ENCODE measurements at places on chromosomes 1 and 21.

- DNase-seq = peak; percentile 67
Observed at GRCh38 chr21:43362321-43362791, 64.6 kb downstream of the SIK1 start.

GRCh38 chr1:43511394-43511793 lies 19.3 kb upstream of the PTPRF start:
- DNase-seq = no peak

GRCh38 chr1:4710592-4711415 lies 56.4 kb downstream of the AJAP1 start:
- no peak for DNase-seq

- DNase-seq = no peak
Observed at GRCh38 chr1:94117259-94117851, 3.6 kb downstream of the ABCA4 start.

DNA sequence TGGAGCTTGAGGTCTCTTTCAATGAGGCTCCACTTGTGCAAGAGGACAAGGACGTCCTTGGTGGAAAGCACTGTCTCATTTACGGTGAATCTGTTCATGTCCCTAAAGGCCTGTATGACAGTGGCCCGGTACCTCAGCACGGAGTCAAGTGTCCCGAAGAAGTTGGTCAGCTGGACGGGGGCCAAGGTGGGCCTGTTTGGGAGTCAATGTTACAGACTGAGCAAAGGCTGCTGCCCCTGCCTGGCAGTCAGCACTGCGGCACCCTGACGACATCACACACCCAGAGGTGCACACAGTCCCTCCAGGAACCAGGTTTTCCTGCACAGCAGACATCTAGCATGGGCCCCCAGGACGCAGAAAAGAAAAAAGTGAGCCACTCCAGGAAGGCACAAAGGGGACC lies 19.1 kb downstream of the MRAP start:
- no peak for DNase-seq

DNA sequence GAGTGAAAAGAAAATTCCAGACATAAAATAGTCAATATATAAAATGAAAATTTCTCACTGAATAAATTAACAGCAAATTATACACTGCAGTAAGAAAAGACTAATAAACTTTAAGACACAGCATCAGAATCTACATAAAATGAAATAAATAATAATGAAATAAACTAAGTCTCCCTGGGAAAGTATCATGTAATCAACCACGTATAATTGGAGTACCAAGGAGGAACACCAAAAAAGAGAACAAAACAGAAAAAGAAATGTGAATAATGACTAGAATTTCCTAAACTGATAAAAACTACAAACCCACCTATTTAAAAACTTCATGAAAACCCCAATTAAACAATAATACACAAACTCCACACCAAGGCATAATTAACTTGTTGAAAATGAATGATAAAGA lies 43.6 kb downstream of the SASS6 start:
- no peak for DNase-seq

GRCh38 chr1:194787001-194787400 lies 1600.6 kb upstream of the B3GALT2 start:
- DNase-seq = no peak

DNA sequence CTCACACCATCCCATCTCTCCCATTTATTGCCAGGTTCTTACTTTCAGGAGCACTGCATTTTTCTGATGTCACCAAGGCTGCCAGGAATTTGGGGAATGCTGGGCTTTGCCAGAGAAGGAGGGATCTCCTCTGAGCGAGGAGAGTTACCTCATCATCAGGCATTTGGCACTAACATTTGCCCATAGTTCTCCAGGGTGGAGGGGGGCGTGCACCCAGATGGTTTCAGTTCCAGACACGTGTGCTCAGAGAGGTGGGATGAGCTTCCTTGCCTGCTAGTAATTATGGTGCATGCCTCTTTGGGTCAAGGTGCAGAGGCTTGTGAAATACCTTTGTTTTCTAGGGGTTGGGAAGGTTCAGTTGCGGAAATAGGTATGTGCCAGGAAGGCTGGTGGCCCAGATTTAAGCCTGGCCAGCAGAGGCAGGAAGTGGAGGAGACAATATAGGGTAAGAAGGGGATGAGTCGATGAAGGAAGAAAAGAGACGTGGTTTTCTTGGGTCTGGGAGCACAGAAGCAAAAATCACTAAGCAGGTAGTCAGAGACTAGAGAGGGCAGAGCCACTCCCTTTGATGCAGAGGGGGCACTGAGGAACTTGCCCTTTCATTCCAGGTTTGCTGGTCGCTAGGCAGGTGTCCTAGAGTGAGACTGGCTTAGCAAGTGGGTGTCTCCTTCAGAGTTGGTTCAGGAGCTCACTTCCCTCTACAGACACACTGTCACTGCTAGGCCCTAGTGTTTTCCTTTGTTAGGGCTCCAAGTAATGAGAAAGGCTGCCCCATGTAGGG lies 7.2 kb downstream of the TUFT1 start:
- no peak for DNase-seq

DNA sequence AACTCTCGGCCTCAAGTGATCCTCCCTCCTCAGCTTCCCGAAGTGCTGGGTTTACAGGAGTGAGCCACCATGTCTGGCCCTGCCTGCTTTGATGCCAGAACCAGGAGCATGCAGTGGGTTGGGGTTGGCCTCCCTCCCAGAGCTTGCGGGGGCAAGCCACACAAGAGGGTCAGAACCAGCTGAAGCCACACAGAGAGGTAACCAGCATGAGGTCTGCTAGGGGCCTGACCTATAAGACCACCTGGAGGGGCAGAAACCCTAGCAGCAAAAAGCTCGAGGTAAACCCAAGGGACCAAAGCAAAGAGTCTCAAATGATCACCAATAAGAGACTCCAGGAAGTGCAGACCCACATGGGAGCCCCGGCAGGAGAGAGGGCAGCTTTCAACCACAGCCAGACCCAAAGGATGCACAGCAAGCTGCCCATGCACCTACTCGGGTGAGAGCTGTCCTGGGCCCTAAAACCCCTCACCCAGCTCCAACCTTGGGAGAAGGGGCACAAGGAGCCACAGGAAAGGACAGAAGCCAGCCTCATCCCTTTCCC lies 81.2 kb downstream of the TOMM20 start:
- no peak for DNase-seq

DNA sequence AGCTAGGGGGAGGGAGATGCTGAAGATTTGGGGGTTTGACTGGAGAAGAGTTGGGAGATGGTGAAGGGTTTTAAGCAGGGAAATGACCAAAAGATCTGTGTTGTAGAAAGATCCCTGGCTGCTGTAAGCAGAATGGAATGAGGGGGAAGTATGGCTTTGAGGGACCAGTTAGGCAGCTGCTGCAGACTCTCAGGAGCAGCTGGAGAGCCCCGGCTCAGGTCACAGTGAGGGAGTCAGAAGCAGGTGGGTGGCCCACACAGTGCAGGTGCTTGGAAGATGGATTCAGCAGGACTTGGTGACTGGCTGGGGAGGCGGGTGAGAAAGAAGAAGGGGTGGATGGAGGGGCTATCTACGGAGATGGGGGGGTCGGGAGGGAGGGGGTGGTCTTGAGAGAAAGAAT lies 35.7 kb downstream of the EDN2 start:
- DNase-seq = no peak

- no peak for DNase-seq
Observed at GRCh38 chr1:67674260-67675011, 10.6 kb upstream of the GADD45A start.

GRCh38 chr1:167720965-167721616 lies 691 bp upstream of the MPZL1 start:
- DNase-seq = no peak

GRCh38 chr1:6724517-6725141 lies 23.0 kb upstream of the DNAJC11 start:
- DNase-seq = no peak

DNA sequence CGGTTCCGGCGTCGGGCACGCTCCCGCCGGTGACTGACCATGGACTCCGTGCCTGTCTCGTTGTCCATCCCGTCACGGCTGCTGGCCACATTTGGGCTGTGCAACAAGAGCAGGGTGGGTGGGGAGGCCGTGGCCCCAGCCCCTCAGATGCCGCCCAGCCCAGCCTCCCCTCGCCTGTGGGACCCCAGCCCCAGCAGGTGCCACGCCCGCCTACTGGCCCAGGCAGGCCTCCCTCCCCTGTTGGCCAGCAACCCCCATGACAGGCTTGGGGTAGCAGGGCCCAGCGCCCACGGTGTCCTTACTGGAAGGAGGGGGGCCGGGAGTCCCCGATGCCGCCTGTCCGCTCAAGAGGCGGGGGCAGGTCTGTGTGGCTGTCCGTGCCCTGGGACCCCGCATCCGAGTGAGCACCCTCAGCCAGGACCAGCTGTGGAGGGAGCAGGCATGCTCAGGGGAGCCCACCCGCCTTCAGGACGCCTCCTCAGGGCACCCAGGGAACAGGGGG lies 7.1 kb downstream of the DVL1 start:
- no peak for DNase-seq

DNA sequence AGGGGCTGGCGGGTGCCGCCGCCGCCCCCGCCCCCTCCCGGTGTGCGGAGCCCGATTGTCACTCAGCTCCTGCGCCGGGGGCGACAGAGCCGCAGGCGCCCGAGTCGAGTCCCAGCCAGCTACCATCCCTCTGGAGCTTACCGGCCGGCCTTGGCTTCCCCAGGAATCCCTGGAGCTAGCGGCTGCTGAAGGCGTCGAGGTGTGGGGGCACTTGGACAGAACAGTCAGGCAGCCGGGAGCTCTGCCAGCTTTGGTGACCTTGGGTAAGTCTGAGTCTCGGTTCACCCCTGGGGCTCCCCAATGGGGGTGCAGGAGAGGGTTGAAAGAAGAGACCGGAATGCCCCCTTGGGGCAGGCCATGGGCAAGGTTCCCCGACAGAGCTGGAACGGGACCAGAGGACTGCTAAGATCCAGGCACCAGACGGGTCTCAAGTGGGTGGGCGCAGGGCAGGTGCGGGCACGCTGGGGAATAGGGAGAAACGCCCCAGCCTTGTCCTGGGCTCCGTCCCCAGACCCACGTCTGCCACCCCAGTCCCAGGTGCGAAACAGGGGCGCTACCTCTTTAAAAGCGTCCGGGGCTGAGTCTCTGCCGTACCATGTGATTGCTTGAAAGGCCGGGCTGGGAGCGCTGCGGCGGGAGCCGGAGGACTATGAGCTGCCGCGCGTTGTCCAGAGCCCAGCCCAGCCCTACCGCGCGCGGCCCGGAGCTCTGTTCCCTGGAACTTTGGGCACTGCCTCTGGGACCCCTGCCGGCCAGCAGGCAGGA lies at the start of gene ADORA1:
Gene ADORA1, plus strand, starts transcription at position 61 of the 765 bp plus-strand sequence. CDS start 1,116 bp downstream, outside the sequence.
- DNase-seq = no peak

DNA sequence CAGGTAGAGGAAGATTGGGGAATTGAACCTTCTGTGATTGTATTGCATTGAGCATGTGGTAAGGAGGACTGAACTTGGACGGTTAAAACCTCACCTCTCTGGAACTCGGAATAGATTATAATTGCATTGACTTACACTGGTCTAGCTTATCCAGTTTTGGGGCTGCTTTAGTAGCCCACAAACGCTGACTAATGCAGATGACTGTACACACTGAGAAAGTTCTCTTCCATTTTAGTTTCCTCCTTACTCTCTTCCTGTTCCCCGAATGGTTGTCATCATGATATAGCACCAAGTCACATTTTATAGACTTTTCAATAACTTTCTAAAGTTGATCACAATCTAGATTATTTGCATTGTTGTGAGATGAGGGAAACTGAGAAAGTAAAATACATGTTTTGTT lies 78.2 kb downstream of the NFIA start:
- no peak for DNase-seq

- DNase-seq = no peak
Observed at GRCh38 chr1:90605070-90605469, 112.0 kb downstream of the BARHL2 start.

GRCh38 chr21:29104239-29104708 lies 26.2 kb upstream of the MAP3K7CL start:
- DNase-seq = no peak

DNA sequence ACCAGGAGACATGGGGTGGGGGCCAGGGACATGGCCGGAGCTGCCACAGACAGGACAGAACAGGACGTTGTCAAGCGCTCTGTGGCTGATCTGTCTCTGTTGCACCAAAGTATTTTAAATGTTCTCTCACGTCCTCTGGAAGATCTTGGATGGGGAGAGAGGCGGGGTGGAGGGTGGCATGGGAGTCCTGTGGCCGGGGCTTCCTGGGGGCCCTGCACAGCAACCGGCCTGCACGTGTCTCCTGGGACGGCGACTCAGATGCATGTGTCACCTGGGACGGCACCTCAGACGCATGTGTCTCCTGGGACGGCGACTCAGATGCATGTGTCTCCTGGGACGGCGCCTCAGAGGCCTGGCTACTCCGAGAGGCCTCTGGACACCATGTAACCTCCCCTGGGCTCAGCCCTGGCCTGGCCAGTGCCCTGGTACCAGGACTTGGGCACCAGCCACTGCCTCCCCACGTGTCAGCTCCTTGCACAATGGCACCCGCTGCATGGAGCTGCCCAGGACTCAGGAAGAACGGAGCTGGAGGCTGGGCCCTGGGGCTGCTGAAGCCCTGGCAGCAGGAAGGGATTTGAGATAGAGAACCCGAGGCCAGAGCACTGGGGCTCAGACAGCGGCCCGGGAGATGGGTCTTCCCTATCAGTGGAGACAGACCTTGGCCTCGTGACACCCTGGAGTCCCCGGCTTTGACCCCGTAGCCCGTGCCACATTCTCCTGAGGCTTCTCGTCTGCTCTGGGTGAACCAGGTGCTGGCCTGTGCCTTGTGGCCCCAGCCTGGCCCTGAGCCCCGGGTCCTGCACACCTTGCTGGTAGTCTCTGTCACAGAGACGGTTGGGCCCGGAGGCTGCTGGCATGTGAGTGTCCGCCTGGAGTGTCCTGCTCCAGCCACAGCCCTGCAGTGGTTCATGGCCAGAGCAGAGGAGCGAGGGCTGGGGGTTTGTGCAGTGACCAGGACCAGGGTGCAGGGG lies 14.7 kb upstream of the SLC19A1 start:
- no peak for DNase-seq

GRCh38 chr1:32426489-32427255 lies 32.4 kb upstream of the BSDC1 start:
- DNase-seq = no peak

- no peak for DNase-seq
Observed at GRCh38 chr21:29335720-29336119, 37.0 kb downstream of the BACH1 start.

GRCh38 chr1:145983960-145984830 lies 12.2 kb downstream of the TXNIP start:
- DNase-seq = no peak

DNA sequence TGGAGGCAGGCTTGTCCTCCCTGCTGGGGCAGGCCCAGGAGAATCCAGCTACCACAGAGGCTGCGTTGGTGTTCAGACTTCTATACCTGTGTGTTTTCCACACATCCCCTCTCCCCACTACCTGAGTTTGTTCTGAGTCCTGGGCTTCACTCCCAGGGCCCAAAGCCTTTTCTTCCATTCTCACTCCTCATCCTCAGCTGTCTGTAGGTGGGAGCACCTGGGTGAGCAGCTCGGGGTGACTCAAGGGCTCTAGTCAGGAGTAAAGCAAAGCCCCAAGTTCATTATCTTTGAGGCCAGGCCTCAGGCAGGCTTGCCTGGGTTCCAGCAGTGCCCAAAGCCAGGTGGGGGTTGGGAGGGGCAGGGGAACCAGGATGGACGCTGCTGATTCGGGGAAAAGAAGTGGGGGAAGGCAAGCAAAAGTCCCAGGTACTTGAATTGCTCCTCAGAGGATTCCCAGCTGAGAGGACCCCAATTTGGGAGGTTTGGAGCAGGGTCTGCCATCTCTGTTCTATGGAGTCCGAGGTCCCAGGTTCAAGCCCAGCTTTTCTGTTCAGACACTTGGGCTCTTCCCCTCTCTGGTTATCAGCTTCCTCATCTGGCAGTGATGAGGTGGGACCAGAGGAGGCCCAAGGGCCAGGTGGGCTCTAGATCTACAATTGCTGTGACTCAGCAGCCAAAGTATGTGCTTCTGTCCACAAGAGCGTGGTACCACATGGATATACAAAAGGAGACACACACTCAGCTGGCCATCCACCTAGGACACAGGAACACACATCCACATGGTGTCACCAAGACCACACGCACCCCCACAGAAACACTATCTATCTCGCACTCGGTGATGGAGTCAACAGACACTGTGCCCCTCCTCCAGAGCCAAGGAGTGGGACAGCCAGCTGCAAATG lies 5.8 kb upstream of the PTPN7 start:
- DNase-seq = no peak

Data from stimulated activated naive CD4-positive, alpha-beta T cell treated with Interleukin-2 at 50 U/mL for 16 hours (primary cell).